Thyroid gland (tissue), 4 donors: ENCODE measurements at places on chromosomes 4 and X.
A peak's percentile ranks its signal among the peaks of the same experiment; 100 is the strongest.

- no peak for DNase-seq
These were observed 74.6 kb upstream of the STOX2 start for GRCh38 chr4:183830438-183830985.

- DNase-seq = no peak
These were observed 7.0 kb upstream of the TXK start for GRCh38 chr4:48141048-48141447.

- DNase-seq = no peak
These were observed 448.5 kb upstream of the RPS6KA3 start for GRCh38 chrX:20715176-20715575.

DNA sequence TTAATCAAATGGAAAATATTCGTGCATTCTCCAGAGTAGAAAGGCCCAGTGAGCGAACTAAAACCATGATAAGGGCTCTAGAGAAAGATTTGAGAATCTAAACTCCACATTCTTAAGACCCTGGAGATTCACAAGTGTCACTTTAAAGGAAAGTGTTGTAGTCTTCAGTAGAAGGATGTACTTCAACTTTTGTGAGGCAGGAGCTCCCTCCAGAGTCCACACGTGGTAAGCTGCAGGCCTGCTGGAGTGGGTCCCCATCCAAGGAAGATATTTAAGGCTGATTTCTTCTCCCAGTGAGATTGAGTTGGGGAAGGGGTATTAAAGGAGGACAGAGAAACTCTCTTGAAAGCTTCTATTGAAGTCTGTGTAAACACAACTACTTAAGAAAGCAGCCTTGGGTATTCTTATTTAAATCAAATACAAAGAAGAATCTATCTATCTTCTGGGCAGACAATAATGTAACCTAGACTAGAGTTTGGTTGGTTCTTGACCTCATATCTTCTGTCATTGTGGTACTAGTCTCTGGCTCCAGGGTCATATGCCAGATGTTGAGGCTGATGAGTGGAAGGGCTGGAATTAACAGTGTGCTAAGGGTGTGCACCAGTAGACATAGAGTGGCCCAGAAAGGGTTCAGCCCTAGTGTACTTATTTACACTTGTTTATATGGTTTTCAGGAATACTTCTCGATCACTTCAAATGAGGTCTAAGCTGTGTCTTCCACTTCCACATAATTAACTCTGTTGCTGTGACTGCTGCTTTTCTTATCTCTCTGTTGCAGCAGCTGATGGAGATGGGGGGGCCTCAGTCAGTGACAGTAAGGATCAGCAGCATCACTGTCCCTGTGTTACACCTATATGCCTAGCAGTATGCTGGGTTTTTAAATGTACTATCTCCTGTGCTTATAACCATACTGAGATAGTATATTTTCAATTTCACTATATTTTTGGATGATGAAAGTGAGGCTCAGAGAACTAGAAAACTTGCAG lies 76.1 kb downstream of the HMGB2 start:
- DNase-seq = peak; percentile 73

- DNase-seq = no peak
These were observed 687.0 kb upstream of the EPHA5 start for GRCh38 chr4:66357316-66357715.

GRCh38 chrX:53319614-53320542 lies 38.5 kb upstream of the IQSEC2 start:
- peak; percentile 19 for DNase-seq

- DNase-seq = no peak
These were observed 832.4 kb upstream of the PCDH10 start for GRCh38 chr4:132316738-132317137.

DNA sequence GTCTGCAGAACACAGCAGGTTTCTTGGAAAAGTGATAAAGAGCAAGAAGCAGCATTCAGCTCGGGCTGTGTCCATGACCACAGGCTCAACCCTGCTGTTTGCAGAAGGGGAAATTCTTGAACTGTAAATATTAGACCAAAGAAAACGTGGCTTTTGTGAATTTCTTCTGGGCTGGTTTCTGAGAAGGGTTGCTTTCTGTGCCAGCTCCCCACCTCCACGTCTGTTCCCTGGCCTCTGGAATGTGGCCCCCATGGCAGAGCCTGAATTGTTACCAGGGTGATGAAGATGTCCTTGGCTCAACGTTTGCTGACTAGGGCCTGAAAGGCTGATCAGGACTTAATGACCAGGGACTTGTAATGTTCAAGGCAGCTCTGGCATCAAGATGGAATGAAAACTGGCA lies 116.0 kb downstream of the CPEB2 start:
- peak; percentile 32 for DNase-seq

DNA sequence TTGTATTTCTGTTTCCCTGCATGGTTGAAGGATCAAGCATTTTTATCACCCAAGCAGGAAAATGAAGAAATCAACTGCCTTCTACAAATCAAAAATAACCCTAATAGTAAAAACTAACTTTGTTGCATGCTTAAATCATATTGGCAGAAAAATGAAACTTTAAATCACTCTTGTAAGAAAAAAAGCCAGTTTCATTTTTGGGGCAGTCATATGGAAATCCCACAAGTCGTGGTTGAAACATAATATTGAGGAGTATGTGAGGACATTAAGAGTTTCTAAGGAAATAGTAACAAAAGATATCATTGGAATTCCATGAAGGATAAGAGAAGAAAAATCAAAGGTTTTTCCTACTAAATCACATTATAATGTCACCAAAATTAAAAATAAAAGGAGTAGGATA lies 8.4 kb downstream of the TEC start:
- no peak for DNase-seq

DNA sequence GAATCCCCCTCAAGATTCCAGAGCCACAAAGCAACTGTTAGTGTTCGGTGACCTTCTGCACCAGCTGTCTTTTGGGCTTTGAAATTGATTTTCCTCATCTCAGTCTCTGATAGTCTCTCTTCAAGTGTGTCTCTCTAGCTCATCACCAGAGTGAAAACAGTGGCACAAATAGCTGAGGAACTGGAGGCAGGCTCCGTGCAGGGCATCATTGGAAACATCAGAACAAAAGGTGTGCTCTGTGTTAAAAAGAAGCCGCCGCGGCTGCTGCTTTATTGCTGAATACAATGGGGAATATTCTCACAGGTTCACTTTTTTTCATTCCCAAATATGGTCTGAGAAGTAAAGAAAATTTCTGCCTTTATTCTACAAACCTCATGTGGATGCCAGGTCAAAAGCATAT lies 297.5 kb downstream of the DCTD start:
- no peak for DNase-seq

GRCh38 chr4:687971-688853 lies 739 bp downstream of the SLC49A3 start:
- DNase-seq = peak; percentile 66

DNA sequence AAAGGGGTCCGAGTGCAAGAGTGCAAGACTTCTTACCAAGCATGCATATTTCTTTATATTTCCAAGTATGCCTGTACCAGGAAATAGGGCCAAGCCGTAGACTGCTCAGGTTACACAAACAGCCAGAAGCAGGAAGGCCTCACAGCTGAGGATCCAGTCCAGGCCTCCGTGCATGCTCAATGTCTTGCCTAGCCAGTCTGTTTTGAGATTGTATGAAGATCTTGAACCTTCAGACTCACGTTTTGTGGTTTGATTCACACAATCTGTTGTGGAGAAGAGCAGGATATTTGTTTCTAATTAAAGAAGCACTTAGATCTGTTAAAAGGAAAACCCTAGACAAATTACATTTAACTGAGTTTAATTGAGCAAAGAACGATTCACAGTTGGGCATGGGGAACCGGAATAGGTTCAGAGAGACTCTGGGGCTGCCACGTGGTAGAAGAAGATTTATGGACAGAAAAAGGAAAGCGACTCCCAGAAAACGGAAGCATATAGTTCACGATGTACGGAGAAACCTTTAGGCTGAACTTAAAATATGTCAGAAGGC lies 1.2 kb downstream of the MGST2 start:
- DNase-seq = peak; percentile 35

DNA sequence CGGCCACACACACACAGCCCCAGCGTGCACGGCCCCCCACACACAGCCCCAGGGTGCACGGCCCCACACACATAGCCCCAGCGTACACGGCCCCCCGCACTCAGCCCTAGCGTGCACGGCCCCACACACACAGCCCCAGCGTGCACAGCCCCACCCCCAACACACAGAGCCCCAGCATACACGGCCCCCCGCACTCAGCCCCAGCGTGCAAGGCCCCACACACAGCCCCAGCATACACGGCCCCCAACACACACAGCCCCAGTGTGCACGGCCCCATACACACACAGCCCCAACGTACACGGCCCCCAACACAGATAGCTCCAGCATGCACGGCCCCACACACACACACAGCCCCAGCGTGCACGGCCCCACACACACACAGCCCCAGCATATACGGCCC lies 17.6 kb downstream of the GAK start:
- DNase-seq = no peak

GRCh38 chr4:112552668-112553067 lies 36.7 kb upstream of the NEUROG2 start:
- DNase-seq = no peak

DNA sequence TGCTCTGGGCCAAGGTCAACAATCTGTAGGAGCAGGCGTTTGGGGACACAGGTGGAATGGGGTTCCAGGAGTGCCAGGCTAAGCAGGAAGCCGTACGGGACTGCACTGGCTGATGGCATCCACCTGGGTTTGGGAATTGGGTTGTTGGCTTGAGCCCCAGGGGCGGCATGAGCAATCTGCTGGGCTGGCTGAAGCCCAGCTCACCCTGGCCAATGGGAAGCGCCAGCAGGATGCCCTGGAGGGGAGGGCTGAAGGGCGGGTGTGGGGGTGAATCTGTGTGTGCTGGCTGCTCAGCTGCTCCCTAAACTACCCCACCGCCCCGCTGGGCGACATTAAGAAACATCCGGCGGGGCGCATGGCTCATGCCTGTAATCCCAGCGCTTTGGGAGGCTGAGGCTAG lies 8.9 kb upstream of the RGS12 start:
- no peak for DNase-seq

DNA sequence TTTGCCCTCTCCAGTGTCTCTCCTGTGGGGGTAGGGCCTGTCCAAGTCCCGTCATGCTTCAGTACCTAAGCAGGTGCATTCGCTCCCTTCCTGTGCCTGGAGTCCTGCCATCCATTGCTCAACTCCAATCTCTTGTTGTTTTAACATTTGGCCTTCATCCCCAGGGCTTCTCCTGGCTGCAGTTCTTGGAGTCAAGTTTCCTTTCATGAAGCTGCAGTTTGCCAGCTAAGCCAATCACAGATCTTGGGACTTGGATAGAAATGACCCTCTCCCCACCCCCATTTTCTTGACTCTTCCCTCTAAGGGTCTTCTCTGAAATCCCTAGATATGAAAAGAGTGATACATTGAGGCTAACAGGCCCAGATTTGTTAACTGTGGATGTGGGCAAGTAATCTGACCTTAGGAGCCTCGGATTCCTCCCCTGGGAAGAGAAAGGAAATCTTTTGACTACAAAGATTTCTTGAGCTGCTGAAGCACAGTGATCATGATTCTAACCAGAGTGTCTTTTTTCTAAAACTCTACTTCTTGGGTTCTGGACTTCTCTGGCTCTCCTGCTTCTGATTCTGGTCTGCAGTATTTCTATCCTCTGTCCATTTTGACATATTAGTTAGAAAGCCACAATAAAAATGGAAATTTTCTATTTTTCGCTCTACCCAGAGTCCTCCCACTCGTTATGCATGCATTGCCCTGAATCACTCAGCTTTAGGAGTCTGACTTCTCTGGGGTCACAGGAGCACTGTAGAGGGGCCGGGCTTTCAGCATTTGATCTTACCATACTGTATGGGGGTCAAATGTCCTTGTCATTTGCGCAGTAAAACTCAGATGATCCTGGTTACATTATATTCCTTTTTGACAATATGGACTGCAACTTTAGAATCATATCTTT lies 61.0 kb downstream of the CHRNA9 start:
- peak; percentile 97 for DNase-seq

- DNase-seq = peak; percentile 21
These were observed 391.0 kb upstream of the DIPK2B start for GRCh38 chrX:45591650-45592049.

DNA sequence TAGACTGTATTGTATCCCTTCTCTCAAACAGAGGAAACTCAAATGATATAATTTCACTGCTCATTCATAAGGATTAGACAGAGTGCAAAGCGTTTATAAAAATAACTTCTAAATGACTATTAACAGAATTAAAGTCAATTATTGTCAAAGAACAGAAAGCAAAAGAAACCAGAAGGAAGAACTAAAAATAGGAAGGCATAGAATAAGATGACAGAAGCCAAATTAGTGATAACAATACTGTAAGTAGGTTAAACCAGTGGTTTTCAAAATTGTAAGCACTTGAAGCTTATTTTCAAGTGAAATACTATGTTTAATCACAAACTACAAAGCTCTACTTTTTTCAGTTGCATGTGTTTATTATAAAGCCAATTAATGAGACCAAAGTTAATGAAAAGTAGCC lies 305.2 kb downstream of the PPP1R2C start:
- no peak for DNase-seq

DNA sequence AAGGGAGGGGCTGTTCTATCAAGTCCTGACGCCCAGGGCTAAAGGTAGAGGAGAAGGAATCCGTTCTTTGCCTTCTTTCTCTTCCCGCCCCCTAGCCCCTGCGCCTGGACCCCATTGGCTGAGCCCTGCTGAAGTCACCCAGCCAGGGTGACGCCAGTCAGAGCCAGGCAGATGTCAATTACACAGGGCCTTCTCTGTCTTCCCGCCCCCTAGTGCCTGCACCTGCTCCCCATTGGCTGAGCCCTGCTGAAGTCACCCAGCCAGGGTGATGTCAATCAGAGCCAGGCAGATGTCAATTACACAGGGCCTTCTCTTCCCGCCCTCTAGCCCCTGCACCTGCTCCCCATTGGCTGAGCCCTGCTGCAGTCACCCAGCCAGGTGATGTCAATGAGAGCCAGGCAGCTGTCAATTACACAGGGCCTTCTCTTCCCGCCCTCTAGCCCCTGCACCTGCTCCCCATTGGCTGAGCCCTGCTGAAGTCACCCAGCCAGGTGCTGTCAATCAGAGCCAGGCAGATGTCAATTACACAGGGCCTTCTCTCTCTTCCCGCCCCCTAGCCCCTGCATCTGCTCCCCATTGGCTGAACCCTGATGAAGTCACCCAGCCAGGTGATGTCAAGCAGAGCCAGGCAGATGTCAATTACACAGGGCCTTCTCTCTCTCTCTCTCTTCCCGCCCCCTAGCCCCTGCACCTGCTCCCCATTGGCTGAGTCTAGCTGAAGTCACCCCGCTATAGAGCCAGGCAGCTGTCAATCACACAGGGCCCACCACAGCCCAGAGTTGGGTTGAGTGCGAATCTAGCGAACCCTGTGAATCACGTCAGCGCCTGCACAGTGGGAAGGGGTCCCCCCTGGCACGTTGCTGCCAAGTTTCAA lies 46.4 kb downstream of the ASMT start:
- DNase-seq = no peak

DNA sequence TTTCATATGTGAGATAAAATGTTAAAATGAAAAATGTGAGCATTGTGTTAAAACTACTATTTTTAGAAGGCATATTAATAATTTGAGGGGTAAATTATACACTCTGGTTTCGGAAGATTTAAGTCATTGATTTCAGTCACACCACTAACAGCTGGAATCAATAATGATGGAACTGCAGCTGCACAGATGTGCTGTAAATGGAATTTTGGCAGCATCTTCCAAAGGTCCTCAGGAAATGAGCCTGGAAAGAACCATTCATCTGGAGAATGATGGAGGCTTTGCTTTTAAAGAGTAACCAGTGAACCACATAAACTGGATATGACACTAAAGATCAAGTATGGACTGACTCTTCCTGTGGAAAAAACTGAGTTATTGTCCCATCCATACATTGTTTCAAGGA lies 759.0 kb upstream of the EPHA5 start:
- DNase-seq = no peak
